GM12891 (cell line): ENCODE measurements at places on chromosomes 1 and 21.

DNA sequence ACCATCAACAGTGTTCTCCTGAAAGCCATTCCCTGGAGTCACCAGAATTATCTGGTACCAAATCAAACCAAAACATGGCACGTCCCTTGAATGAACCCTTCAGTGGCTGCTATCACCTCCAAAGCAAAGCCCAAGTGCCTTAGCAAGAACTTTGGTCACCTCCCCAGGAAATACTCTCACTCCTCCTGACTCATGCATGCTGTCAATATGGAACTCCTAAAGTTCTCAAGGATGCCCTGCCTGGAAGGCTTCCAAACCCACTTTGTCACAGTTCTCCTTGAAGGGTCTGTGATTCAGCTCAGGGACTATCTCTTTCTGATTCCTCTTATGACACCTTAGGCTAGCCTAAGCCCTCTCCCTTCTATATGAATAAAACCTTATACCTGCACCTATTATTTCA lies 146.1 kb upstream of the RUNX1 start:
- no peak for DNase-seq

DNA sequence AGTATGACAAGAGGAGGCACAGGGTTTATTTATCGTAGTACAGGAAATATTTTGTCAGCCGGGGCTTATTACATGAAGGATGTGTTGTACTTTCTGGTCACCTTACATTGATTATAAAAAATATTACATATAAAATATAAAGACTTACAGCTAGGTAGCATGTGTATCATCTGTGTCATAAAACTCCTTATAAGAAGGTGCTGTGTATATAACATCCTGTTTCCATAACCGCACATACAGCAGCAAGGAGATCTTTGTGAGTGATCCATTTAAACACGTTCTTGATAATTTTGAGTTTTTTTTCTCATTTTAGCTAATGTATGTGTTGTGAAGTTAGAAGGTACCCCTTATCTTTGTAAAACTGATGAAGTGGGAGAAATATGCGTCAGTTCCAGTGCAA lies 60.1 kb downstream of the S100B start:
- DNase-seq: no peak

- no peak for DNase-seq
Observed at GRCh38 chr1:58921342-58921741, 137.5 kb upstream of the JUN start.

- DNase-seq: no peak
Observed at GRCh38 chr1:229273507-229274232, 2.8 kb downstream of the RAB4A start.
